DMS79 treated with DMSO at 0.1 percent for 48 hours (cell line): ENCODE measurements at places on chromosomes 3 and 15.

- no peak for DNase-seq
Measured at GRCh38 chr15:98513428-98513986, 134.8 kb upstream of the IGF1R start.

DNA sequence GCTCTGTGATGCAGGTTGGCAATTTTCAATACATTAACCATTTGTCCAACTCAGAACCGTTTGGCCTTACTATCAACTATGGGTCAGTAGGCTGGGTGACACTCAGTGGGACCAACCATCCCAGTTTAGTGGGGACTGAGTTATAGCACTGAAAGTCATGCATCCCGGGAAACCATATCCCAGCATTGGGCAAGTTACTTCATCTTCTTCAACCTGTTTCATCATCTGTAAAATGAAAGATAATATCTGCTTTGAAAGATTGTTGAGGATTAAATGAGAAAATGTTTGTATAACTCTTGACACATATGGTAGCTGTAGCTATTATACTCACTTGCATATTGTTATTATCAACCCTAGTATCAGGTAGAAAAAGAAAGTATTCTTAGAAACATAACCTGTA is 11.9 kb downstream of the RAB27A start:
- no peak for DNase-seq

GRCh38 chr3:68004091-68004490 is 349.7 kb upstream of the SUCLG2 start:
- no peak for DNase-seq

DNA sequence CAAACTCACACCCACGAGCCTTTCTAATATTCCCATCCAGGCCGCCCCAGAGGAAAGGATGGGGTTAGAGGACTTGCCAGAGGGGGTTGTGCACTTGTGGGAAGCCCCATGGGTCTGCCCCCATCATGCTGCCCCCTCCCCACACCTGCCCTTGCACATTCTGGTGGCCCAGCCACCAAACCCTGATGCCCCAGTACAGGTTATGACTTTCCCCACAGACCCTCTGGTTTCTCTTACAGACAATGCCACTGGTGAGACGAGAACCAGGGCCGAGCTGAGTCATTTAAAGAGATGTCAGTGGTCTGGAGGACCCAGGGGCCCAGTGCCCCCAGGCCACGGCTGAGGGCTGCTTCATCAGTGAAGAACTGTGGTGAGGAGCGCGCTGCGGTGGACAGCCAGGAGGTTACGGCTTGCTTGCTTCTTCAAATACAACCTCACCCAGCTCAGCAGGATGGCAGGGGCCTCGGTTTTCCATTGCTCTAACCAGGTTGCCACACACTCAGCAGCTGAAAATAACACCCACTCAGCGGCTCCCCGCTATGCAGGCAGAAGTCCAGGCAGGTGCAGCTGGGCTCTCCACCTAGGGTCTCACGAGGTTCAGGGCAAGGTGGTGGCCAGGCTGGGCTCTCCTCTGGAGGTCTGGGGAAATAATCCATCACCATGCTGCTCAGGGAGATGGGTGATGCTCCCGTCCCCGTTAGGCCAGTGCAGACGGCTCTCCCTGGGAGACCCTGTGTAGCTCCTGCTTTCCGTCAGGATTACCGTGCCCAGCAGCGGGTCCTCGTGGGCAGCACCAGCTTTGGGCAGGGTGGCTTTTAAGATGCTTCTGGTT is 13.8 kb upstream of the SNRPA1 start:
- peak; percentile 15 for DNase-seq

DNA sequence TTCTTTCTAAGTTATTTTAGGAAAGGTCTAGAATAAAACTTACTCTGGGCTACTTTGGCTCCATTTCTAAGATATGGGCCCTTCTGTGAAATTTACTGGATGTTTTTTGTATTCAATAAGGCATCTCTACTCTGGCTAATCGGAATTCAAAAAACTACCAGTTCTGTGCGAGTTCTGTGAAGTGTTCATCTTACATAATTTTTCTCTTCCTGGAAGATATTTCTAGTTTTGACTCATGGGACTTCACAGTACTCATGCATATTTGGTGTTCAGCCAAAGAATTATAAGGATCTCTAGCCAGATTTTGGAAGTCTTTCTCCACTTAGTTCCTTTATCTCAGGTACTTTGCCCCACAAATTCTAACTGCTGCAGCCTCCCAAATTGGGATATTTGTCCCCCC is 46.4 kb upstream of the MBNL1 start:
- DNase-seq = no peak
